ENCODE measurements at places on chromosomes 13 and 19.
A peak's percentile ranks its signal among the peaks of the same experiment; 100 is the strongest.

DNA sequence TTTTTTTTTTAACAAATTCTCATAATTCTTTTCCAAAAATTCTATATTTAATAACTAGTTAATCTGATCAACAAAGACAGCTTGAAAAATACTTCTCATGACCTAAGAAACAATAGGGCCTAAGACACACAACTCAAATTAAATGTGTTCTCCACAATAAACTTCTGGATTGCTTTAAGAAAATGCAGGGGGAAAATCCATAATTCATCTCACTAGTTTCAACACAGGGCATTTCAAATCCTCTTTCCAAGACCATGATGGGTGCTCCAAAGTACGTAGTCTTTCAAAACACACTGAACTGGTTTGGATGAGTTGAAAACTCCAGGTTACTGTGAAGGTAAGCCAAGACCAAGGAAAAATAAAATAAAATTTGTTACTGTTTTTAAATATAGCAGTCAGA is 62.6 kb downstream of the DCLK1 start:
- no peak for DNase-seq

- peak; percentile 57 for DNase-seq
Observed at GRCh38 chr19:15779756-15780476, 7.5 kb upstream of the OR10H5 start.

DNA sequence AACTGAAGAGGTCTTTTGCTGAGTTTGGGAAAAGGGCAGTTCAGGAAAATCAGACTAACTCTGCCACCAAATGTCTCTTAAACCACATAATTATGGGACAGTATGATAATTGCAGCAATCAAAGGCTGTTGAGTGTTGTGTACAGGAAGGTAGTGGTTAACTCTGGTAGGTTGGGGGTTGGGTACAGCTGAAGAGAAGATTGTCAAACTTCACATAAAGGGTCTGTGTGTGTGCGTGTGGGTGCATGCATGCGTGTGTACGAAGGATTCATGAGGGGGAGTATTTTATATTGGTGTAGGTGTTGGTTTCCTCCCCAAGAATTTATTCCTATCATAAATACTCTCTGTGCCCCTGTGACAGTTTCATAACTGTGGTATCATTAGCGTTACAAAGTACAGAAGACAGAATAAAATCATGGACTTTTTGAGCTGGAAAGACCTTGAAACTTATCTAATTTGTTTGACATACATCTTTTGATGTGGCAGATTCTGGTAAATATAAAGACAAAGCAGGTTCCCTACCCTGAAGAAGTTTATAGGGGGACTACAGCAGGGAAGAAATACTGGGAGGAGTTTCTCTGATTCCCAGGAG is 94.1 kb downstream of the PCCA start:
- DNase-seq, result no peak

DNA sequence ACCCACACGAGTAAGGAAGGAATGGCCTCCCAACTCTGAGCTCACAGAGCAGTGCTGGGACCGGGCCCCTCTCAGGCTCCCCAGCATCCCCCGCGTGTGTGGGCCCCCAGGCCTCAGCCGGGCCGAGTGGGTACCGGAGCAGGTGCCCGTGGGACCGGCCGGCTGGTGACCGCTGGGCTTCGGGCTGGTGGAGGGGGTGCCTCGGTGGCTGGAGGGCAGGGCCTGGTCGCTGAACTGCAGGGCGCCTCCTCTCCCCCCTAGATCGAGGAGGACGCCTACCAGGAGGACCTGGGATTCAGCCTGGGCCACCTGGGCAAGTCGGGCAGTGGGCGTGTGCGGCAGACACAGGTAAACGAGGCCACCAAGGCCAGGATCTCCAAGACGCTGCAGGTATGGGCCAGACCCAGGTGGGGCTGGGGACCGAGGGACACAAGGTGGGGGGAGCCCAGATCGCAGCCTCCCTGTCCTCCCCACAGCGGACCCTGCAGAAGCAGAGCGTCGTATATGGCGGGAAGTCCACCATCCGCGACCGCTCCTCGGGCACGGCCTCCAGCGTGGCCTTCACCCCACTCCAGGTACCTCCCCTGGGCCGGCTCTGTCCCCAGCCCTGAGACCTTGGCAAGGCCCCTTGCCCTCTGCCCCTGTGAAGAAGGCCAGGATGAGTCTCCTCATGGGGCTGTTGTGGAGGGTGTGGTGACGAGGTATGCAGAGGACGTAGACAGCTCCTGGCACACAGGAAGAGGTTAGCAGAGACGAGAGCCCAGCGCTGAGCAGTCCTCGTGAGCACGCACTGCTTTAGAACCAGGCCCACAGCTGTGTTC is 8.6 kb upstream of the CNOT3 start:
- DNase-seq, result no peak

DNA sequence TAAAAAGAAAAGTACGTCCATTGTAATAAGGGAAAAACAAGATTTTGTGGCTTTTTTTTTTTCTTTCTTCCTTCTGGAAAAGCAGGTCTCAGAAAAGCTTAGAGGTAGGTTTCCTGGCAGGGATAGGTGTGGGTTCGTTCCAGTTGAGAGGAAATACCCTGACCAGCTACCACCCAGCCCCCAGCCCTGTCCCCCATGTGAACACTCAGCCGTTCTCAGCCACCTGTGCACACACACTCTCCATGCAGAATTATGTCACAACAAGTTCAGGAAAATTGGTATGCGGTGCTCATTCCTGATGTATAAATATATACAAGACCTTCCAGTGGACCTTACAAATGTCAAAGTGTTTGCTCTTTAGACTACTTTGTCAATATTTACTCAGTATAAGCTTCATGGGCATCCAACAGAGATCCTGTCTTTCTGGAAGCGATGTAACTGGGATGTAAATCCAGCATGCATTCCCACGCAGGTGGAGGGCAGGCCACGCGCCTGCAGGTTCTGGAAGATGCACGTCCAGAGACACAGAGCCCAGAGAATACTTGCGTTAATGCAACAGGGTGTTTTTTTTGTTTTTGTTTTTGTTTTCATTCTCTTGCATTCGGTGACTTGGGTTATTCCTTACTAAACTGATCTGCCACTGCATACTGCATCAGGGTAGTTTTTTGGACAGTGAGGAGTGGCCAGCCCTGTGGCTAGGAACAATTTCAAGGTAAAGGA is 68.8 kb downstream of the TSHZ3 start:
- DNase-seq, result no peak

DNA sequence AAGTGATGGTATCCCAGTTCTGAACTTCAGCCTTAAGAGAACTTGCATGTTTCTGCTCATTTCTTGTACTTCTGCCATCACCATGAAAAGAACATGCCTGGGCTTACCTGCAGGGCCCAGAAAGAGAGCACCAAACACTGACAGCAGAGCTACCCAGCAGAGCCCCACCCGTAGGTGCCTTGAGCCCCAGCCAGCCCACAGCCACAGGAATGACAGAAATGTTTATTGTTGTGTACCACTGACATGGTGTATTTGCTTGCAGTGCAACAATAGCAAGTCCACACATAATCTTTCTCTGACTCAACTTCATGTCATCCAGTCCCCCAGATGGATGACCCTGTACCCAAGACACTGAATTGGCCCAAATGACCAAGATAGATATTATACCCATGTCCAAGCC is 195.2 kb downstream of the TSHZ3 start:
- no peak for DNase-seq

DNA sequence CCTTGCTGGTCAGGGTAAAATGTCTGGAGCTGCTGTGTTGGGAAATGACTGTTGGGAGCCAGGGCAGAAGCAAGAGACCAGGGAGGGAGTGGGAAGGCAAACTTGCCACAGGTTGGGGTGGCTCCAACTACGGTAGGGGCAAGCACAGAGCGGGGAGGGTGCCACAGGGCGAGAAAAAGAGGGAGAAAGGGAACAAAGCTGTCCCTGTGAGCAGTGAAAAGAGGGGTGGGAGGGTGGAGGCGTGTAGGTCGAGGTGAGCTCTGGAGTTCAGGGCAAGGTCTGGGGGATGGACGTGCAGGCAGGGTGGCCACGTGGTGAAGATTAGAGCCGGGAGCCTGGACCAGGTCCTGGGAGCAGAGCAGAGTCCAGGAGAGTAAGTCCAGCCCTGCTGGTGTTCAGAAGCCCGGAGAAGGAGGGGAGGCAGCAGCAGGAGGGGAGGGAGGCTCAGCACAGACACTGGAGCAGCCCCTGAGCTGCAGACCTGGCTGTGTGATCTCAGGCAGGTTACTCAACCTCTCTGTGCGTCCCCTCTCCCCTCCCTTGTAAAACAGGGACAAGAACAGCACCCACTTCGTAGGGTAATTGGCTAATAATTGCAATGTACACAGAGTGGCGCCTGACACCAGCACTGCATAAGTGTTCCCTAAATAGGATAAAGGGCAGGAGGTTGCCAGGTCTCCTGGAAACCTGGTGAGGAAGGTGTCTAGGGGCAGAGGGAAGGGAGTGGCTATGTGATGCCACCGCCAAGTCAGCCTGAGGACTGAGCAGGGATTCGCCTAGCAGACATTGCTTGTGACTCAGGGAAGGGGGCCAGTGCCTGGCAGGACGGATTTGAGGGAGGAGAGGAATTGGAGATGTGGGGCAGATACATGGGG is 3.2 kb upstream of the POLR2E start:
- no peak for DNase-seq

DNA sequence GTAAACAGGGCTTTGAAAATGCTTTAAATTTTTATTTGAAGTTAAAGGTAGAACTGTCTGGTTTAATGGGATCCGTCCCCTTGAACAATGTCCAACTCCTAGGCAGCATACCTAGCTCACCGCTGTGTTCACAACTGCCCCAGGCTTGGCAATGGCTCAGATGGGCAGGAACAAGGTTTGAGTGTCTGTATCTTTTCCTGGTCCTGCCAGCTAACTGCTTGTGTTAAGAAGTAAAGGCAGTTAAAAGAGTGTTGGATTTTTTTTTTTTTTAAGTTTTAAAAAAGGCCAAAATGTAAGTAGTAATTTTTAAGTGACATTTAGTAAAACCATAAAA is 66.7 kb upstream of the FNDC3A start:
- DNase-seq, result no peak

GRCh38 chr19:391726-392374 is 17.1 kb downstream of the C2CD4C start:
- DNase-seq, result no peak

- no peak for DNase-seq
Observed at GRCh38 chr13:68473834-68474326, 1243.7 kb upstream of the PCDH9 start.

DNA sequence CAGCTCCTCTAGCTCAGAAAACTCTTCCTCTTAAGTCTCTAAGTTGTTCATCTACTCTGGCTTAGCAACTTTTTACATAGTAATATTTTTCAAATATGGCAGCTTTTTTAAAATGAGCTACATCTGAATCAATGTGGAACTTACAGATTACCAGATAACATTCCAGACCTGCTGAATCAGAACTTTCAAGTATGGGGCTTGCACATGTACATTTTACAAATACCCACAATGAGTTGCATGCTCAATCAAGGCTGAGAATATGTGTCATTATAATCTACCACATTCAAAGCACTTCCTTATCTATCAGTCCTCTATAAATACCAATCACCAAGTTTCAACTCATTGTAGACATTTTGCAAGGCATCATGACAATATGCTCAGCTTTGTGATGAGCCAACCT is 383.1 kb downstream of the FGF14 start:
- DNase-seq, result no peak

DNA sequence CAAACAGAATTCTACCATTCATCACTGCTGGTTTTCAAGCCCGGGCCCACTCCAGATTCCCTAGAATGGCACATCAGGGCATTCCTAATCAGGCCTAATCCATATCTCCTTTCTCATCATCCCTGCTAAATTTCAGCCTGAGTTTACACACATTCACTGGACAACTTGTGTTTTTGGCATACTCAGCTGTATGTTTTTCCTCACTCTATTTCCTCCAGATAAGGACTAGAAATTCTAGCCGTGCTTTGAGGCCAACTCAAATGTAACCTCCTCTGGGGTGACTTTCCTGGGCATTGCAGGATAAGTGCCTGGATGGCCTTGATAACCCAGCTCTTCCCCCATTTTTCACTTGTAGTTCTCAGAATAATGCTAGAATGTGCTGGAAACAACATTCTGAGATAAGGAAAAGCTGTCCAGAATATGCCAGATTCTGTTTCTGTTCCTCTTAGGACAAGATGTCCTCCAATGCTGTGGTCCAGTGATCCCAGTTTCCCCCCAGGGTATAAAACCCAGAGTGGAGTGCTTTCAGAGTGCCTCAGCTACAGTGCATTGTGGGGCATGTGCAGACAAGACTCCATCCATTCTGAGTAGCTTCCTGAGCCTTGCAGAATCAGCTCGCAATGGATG is 66.9 kb upstream of the CLDN10 start:
- no peak for DNase-seq

DNA sequence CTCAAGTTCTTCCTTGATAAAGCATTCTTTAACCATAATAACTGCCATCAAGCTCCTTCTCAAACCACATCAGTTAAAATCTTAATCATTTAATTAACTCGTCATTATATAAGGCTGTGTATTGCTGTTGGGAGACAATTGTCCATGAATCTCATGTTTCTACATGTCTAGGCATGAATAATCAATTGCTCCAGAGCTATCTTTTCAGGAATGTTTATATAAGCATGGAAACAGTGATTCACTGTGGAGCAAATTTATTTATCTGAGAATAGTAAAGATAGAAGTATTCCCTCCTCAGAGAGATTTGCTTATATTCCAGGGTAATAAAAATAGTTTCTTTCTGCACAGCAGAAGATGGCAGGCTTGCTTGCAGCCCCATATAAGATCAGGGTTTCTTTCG is 71.1 kb downstream of the CBY2 start:
- no peak for DNase-seq

DNA sequence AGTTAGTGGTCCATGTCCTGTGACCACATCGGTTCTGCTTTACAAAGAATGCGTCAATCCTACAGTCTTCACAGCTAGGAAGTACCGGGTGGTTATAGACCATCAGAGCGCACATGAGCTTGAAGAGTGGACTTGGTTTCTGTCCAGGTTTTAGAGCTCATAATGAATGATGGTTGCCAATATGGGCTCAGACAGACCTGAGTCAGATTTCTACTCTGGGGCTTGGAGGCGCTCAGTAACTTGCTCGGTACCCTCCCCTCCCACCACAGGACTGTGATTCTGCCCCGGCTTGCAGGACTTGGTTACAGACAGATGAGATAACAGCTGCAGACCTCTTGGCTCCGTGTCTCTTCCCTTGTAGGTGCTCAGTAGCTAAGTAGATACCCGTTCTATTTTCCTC is 284.7 kb downstream of the TSHZ3 start:
- DNase-seq, result peak; percentile 5

GRCh38 chr13:113869263-113869662 is 5.4 kb upstream of the GAS6 start:
- DNase-seq, result no peak

- DNase-seq, result no peak
Observed at GRCh38 chr19:56211718-56212117, 9.6 kb downstream of the ZSCAN5C start.

- DNase-seq, result no peak
Observed at GRCh38 chr13:41241626-41242025, 21.8 kb downstream of the MTRF1 start.

GRCh38 chr13:66446413-66446812 is 783.7 kb downstream of the PCDH9 start:
- no peak for DNase-seq

- no peak for DNase-seq
Observed at GRCh38 chr13:36865265-36865664, 46.2 kb downstream of the RFXAP start.

GRCh38 chr13:39036212-39036611 is 1.7 kb downstream of the PROSER1 start:
- DNase-seq, result no peak

- DNase-seq, result no peak
Observed at GRCh38 chr13:96792736-96793403, 201.4 kb downstream of the OXGR1 start.

Data from NCI-H446 treated with DMSO at 0.1 percent for 48 hours (cell line).